ENCODE measurements at places on chromosomes 3 and 15.

DNA sequence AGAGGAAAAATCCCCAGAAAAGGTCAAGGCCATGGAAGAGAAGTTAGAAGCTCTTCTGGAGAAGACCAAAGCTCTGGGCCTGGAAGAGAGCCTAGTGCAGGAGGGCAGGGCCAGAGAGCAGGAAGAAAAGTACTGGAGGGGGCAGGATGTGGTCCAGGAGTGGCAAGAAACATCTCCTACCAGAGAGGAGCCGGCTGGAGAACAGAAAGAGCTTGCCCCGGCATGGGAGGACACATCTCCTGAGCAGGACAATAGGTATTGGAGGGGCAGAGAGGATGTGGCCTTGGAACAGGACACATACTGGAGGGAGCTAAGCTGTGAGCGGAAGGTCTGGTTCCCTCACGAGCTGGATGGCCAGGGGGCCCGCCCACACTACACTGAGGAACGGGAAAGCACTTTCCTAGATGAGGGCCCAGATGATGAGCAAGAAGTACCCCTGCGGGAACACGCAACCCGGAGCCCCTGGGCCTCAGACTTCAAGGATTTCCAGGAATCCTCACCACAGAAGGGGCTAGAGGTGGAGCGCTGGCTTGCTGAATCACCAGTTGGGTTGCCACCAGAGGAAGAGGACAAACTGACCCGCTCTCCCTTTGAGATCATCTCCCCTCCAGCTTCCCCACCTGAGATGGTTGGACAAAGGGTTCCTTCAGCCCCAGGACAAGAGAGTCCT is 9.0 kb downstream of the MAP1A start:
- no peak for DNase-seq

DNA sequence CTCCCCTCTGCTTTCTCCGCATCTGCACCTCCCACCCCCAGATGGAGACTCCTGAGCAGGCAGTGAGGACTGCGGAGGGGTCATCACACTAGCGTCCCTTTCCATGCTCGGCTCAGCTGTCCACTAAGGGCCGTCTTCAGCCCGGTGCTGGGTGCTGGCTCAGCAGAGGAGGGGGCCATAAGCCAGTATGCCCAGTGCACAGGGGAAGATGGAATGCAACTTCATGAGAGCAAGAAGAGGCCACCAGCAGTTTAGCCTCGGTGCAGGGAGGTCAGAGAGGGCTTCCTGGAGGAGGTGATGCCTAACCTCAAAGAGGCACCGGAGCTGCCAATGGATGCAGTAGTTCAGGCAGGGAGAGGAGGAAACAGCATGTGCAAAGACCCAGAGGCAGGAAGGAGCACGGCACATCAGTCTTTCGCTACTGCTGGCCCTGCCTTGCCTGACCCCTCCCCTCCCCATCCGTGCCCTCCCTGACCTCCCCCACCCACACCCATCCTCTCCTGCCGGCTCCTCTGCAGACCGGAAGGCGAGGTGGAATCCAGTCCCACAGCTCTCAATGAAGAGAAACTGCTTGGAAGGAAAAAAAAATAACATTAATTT is 15.2 kb upstream of the PLXND1 start:
- DNase-seq, result no peak

DNA sequence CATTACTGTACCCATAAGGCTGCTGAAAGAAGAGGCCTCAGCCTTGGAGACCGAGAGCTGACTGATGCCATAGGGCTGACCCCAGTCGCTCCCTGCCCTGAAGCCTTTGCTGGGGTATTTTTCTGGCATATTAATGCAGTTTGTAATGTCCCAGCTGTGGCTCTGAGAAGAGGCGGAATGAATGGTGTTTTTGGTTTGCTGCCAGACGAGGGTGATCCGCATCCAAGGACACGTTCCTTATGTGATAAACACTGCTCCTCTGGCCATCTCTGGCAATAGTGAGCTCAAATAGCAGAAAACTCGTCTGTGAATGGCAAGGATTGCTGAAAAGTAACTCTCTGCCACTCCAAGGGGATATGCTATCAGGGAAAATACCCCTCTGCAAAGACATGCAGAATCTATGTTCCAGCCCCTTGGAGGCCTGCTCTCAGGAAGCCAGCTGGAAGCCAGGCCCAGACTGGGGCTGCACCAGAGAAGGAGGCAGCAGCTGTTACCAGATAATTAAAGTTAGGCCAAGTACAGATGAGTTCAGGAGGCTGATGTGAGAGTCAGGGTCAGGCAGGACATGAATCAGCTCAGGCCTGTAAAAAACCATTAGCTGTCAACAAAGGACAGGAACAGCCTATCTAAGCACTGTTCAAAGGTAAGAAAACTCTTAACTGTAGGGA is 28.9 kb upstream of the KLHL6 start:
- DNase-seq, result no peak

DNA sequence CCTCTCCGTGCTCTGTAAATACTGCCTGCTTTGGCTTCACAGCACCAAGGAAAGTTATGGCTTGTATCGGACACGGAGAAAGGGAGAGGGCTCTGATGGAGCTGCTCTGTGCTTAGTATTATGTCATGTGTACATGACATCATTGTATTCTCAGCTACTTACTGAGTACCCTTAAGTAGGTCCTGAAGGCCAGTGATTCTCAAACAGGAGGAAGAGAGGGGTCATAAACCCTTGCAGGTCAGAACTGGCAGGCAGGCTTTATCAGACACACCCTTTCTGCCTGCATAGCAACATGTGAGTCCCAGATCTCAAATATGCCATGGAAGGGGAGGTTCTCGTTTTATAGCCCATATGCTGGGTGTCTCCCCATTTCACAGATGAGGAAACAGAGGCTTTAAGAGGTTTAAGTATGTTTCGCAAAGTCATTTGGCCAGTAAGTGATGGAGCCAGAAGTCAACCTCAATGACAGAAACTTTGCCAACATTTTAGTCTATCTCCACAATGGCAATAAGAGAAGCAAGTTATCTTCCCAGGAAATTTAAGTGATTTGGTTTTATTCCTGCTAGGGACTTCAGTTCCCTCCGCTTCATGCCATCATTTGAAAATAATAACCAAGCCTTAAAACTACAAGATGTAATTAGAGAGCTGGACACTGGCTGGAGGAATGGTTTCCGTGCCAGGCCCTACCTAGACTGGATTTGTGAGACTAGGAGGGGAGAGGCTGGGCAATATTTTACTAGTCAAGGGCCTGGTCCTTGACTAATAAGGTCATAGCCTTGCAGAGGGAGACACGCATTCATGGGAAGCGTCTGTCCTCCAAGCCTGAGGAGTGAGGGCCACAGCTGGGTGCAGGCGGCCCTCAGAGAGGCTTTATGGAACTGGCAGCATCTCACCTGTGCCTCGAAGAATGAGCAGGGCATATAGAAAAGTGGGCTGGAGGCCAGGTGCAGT is 133.0 kb downstream of the XXYLT1 start:
- no peak for DNase-seq

- no peak for DNase-seq
Measured at GRCh38 chr15:67296188-67296587, 41.6 kb downstream of the IQCH start.

DNA sequence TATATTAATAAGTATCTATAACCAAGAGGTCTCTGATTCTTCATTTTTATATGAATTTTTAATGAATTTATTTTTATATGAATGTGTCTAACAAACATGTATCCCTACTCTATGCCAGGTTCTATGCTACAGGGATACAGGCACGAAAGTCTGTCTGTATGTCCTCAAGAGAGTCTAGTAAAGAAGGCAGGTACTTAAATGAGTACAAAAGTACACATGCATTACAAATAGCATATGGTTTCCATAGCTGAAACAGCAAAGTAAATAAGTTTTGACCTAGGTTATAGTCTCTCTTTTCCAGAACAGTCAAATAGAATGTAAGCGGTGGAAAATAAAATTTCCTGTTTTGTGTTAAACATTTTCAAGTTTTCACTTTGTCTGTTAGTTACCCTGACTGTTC is 13.3 kb upstream of the ABHD10 start:
- no peak for DNase-seq

DNA sequence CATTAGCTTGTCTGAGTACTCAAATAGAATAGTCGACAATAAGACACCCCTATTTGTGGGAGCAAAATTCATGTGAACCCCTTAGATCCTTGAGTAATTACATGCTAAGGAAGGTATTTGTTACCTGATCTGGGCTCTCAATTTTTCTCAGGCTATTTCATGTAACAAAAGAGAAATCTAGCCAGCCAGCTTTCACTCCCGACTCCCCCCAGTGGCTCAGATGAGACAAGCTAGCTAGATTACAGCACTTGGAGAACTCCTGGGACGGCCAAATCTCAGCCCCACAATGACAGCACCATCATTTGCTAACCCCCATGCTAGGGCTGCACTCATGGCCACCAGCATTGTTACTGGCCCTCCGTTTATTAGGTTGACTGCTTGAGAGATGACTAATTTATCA is 41.3 kb downstream of the GLDN start:
- DNase-seq, result no peak

GRCh38 chr3:98326945-98327344 is 26.7 kb upstream of the OR5K4 start:
- no peak for DNase-seq

DNA sequence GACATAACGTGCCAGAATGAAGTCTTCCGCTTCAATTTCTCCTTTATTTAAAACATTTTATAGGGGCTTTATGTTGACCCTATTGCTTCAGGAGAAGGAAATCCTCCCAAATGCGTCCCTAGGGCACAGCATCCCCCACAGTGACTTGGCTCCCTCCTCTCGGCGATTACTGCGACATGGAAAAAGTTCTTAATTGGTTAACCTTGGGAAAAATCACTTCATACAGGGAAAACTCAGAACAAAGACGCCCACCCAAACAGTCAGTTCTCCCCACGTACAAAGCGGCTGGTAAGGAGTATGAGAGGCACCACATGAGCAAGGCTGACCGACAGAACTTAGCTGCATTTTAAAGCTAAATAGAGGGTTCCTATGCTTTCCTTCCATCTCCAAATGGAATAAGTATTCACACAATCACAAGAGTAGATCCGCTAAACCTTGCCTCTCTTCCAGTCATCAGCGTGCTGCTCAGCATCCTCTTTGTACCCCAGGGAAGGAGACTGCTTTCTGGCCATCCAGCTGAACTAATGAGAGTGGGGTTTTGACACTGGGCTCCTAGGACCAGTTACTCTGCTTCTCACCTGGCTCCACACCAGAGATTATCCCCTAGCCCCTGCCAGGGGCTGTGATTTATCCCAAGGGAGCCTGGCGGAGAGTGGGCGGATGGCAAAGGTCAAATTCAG is 415.3 kb upstream of the WNT5A start:
- DNase-seq, result no peak

DNA sequence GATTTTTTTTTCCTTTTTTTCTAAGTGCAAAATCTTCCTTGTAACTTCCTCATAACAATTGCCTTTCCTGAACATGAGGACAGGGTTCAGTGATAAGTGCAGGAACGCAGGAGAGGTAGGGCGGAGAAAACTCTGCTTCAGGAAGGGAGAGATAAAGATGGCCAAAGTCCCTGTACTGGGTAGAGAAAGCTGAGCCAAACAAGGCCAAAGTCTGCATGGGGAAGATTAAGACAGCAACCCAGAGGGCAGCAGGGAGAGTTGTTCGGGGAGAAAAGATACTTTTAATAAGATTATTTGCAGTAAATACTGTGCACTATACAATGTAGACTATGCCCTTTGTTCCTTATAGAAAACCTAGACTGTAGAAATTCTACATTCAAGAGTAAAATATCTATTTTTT is 55.4 kb upstream of the LRRFIP2 start:
- DNase-seq, result no peak

DNA sequence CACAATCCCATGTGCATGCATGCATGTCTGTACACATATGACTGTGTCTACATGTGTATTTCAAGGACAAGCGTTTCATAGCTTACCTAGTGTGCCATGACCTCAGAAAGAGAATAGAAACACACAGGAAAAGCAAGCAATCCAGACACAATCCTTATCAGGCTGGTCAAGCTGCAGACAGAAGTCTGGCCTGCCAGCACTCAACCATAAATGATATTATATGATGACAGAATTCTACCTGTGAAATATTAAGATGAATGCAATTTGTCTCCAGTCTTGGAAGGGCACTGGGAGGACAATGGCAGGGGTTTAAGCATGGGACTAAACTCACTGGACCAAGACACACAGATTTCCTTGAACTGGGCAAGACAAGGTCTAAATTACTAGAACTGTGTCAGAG is 50.9 kb upstream of the ARL6 start:
- no peak for DNase-seq

DNA sequence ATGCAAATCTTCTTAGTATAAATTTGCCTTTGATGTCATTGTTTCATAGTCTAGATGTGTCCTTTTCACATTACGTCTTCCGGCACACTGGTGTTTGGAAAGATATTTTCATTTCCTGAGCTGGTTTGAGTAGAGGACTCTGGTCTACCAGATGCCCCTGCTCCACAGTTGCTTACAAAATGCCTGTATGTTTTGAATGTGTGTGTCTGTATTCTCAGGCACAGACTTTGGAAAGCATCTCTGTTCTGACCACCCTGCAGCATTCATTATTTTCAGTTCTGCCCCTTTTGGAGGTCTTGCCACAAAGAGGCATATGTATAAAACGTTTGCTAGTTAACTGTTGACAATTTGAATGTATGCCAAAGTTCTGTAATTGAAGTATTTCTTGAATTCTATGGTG is 236.0 kb upstream of the GOLIM4 start:
- no peak for DNase-seq

GRCh38 chr3:12392101-12392878 is 92.0 kb upstream of the TSEN2 start:
- no peak for DNase-seq

- DNase-seq, result no peak
Measured at GRCh38 chr3:170634663-170635384, 48.9 kb upstream of the SLC7A14 start.

DNA sequence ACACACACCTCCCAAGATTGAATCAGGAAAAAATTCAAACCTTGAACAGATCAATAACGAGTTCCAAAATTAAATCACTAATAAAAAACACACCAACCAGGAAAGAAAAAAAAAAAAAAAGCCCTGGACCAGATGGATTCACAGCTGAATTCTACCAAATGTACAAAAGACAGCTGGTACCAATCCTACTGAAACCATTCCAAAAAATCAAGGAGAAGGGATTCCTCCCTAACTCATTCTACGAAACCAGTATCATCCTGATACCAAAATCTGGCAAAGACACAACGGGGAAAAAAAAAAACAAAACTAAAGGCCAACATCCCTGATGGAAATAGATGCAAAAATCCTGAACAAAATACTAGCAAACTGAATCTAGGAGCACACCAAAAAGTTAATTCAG is 54.4 kb upstream of the SLC12A8 start:
- DNase-seq, result no peak

DNA sequence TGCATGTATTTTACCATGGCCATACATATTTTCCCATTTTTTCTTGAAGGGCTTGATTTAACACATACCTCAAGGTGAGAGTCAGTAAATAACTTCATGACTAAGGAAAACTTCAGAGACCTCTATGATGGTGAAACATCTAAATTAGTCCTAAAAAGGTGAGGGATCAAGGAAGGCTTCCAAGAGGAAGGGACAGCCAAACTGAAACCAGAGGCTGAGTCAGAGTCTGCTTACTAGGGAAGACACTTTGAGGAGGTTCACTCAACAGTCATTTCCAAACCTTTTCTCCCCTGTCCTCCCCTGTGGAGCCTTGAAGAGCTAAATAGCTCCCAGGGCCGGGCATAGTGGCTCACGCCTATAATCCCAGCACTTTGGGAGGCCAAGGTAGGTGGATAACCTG is 206.6 kb downstream of the SHQ1 start:
- DNase-seq, result no peak

- DNase-seq, result no peak
Measured at GRCh38 chr15:81264072-81264857, 59.7 kb downstream of the STARD5 start.

Measured in activated CD8-positive, alpha-beta memory T cell treated with anti-CD3 and anti-CD28 coated beads for 1 hour (primary cell).